NCI-H460 (cell line): ENCODE measurements at places on chromosomes 1 and 21. TPM values are rescaled to one million over a fixed set of nuclear protein-coding genes. Genes with fewer than 3 reads are reported as not detected.

DNA sequence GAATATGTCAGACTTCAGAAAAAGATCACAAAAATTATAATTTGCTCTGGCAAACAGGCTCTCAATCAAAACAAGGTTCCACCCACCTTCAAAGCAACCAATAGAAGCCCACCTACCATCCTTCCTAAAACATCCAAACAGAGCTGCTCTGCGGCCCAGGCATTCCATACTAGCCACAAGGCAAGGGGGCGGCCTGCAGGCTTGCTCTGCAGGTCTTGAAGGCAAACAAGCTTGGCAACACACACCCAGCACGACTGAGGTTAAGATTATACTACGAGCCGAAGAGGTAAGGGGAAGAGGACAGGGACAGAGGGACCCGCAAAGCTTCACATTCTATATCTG is 207.3 kb downstream of the SLC45A1 start:
- no peak for DNase-seq

KAZN gene
- 1.6 and 1.9 TPM in 2 replicates for total RNA-seq

GRCh38 chr1:32521165-32521564 is 18.1 kb upstream of the ZBTB8A start:
- DNase-seq, result no peak

DNA sequence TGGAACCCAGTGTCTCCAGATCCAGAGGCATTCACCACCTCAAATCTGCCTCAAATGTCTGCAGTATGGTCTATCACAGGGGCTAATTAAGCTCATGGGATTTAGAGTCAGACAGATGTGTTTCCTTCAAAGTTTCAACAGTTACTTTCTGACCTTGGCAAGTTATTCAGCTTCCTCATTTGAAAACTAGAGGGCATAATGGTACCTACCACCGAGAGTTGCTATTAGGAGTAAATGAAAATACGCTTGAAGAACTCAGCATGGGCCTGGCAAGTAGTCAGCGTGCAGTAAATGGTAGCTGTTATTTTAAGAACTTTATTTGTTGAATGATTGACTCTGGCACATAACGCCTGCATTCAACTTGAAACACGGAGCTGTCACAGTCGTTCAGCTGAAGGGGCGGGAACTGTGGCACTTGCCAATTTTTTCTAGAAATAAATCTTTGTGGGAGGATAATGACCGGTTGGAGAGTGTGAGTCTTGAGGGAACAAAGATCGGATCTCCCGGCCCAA is 1.2 kb upstream of the CAP1 start:
- DNase-seq, result no peak
